Effector memory CD4-positive, alpha-beta T cell (primary cell): ENCODE measurements at places on chromosomes 5 and 9.

DNA sequence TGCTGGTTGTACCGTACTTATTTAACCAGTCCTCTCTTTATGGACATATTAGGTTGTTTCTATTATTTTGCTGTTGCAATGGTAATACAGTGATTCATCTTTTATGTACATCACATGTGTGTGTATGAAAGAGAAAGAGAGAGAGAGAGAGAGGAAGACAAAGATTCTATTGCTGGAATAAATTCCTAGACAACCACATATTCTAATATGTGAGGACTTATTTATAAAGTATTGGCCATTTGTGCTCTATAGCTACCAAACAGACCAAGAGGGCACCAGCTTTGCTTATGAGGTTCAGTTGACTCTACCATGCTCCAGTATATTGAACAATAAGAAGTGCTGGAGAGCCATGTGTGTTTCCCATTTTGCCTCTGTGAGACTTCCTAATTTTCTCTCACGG is 513.5 kb downstream of the DMAC1 start:
- DNase-seq, result no peak

GRCh38 chr9:85246541-85246940 is 495.2 kb downstream of the AGTPBP1 start:
- DNase-seq, result no peak

GRCh38 chr9:121464968-121465367 is 34.7 kb downstream of the GGTA1 start:
- DNase-seq, result no peak

- no peak for DNase-seq
Observed at GRCh38 chr5:164597293-164597900, 1092.0 kb downstream of the MAT2B start.

GRCh38 chr9:74942801-74943200 is 9.9 kb downstream of the C9orf40 start:
- DNase-seq, result no peak

GRCh38 chr5:133998042-133998441 is 6.7 kb downstream of the VDAC1 start:
- DNase-seq, result no peak

GRCh38 chr5:16450163-16450562 is 15.4 kb downstream of the ZNF622 start:
- no peak for DNase-seq

DNA sequence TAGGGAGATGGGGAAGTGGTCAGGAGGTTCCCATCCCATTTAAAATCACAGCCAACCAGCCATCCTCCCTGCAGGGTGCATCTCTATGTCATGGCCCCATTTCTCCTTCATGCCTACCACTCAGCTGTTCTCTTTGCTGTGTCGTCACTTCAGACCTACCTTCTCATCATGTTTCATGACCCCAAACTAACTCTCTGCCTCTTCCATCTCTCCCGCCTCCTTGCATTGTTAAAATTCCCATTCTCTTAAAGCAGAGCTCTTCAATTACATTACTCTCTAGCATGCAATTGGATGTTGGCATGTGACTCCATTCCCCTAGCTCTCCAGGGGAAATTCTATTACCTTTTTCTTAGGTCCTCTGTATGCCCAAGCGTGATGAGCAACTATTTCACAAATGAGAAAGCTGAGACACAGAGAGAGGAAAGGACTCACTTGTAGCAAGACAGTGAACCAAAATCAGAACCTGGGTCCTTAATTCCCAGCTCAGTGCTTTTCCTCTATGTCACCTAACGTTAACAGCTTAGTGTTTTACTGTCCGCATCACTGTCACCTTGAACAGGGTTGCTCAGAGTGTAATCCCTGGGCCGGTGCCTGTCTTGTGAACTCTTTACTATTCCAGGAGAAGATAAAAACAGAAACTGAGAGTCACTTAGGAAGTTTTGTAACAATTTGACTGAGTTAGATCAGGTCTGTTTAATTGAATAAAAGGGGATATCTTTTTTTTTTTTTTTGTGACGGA is 28.1 kb downstream of the PDE6A start:
- no peak for DNase-seq

GRCh38 chr9:13049223-13049622 is 230.3 kb downstream of the MPDZ start:
- no peak for DNase-seq

- DNase-seq, result no peak
Observed at GRCh38 chr5:128777052-128777451, 188.2 kb upstream of the SLC27A6 start.
